NCI-H2029 (cell line): ENCODE measurements at places on chromosomes 7 and 10.

DNA sequence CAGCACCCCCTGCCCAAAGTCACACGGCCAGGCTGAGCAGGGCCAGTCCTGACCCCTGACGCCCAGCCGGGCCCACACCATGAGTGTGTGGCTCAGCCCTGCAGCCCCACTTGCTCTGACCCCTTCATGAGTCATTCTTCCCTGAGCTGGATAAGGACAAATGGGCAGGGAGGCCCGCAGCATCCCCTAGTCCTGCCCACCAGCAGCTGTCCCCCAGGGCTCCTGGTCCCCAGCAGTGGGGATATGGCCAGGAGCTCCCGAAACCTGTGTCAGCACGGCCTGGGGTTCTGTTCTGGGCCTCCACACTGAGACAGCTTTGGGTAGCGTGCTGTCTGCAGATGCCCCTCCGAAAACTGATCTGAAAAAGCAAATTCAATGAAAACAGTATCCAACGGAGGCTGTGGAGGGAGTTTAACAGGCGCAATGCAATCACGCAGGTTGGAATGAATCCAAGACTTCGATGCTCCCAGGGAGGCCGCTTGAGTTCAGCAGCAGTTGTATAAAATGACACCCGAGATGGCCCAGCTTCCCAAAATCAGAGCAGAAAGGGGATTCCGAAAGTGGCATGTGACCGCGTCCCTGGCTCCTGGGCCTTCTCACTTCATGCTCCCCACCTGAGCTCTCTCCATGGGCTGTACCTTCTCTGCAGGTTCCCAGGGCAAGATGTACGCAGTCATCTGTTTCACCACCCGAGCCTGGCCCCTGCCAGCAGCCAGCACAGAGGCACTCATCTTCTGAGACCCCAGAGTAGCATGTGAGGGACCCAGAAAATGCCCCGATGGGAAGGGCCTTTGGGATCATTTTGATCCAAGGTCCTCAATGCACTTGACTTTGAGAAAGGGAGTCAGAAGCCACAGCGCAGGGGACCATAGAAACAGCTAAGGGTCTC lies 214.1 kb downstream of the USP6NL start:
- no peak for DNase-seq

DNA sequence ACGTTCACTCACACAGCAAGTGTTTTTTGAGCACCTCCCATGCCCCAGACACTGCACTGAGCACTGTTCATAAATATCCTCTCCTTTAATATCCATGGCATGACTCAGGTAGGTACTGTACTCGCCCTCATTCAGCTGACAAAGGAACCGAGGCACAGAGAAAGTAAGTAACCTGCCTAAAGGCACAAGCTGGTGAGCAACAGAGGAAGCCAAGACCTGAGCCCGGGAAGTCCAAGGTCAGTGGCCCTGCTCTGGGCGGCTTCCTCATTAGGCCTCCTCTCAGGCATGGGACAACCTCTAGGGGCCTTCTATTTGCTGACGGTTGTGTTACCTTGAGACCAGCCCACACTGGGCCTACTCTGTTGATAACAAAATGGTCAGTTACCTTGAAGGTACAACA lies 45.1 kb upstream of the EZH2 start:
- DNase-seq = no peak

DNA sequence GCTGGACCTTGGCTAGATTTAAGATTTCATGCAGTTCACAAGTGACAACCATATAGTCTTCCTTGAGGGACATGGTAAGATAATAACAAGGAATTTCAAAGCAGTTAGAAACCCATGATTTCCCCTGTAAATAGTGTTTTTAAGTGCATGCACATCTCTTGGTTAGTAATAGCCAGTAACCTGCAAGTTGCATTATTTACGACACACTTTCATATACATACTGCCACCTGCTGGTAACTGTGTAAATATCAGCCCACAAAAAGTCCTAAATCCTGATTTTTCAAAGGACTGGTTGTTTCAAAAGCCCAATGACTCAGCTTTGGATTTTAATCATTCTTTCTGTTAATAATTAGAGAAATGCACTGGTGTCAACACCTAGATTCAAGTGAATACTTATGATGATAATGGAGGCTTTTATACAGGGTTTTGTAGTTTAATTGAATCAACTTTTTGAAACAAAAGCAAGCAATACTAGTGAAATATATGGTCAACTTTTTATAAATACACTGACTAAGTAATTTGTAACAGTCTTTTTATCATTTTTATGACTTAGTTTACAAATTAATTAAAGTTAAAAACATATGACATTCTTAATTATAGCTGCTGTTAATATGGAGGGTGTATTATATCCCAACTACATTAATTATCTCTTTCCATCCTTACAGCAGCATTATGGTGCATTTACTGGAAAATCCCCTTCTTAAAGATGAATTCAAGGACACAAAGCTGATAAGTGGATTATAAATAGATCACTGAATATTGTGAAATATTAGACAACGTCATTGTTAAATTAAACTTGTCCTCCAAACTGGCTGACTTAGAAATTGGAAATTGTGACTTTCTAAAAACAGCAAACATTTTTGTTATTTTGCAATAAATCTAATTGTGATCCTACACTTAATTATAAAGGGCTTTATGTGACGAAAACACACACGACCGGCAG lies 367.7 kb upstream of the SEMA3D start:
- DNase-seq = peak; percentile 18

DNA sequence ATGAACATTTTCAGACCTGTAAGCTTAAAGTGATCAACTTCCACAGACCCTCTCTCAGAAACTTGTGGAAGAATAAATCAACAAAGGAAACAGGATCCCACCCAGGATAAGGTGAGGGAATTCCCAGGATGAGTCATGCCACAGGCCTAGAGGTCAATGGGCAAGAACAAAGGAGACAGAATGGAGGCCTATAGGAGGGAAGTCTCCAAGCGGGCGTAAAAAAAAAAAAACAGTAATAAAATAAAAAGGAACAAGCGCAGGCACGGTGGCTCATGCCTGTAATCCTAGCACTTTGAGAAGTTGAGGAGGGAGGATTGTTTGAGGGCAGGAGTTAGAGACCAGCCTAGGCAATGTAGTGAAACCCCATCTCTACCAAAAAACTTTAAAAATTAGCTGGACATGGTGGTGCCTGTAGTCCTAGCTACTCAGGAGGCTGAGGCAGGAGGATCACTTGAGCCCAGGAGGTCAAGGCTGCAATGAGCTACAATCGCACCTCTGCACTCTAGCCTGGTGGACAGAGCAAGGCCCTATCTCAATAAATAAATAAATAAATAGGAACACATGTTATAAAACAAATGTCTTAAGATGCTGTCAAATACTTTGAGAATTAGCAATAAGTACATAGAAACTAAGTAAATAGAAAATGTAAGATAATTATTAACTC lies 8.4 kb downstream of the SORBS1 start:
- no peak for DNase-seq

GRCh38 chr7:27689591-27690164 lies 27.0 kb upstream of the HIBADH start:
- DNase-seq = peak; percentile 6

- no peak for DNase-seq
Observed at GRCh38 chr7:7060828-7061599, 121.3 kb upstream of the C1GALT1 start.

DNA sequence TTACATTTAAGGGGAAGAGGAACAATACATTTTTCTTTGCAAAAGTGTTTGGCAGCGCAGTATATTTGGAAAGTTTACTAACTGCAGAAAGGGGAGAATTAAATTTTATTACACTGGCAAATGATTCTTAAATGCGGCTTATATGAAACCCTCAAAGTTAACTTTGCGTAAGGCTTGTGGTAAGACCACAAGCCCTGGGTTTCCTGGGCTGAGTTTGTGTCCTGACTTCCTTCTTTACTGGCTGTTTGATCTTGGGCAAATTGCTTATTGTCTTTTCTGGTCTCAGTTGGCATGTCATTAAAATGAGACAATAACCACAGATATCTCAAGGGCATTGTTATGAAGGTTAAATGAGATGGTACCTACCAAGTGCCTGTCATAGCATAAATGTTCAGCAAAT lies 106.8 kb downstream of the GLRX3 start:
- no peak for DNase-seq

DNA sequence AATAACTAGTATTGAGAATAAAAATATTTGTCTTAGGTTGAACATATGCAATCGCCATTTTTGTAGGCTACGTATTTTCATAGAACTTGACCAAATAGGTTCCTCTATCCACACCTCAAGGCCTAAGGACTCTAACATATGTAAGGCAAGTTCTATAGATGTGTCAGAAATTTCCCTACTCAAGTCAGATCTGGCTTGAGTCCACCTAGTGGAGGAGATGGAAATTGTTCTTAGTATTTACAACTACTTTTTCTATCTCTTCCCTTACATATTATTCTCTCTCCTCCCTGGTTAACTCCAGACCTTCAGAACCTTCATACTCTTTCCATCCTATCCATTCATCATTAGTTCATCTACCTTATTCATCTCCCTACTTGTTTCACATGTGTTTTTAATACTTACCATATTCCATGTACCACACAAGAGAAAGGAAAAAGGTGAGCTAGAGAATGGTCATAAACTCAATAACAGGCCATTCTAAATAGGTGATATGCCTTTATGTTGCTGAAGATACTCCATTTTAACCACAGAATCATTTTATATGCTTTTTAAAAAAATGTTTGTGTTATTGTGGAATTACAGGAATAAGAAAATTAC lies 174.5 kb upstream of the HDAC9 start:
- DNase-seq = no peak

DNA sequence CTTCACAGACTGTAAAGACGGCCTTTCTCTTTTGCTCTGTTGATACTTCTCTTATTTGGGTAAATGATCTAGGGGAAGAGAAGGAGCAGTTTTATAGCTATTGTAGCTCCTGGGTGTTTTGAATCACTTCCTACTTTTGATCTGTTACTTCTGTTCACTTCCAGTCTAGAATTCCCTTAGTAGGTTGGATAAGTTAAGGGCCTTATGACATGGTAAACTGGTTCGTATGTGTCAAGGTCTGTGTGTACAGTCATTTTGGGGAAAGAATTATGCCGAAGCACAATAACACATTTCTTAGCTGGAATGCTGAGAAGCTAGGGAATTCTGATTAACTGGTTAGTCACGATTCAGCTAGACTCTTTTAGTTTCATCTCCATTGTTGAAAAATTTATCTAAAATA lies 8.1 kb downstream of the DENND10 start:
- DNase-seq = no peak

- no peak for DNase-seq
Observed at GRCh38 chr10:20287586-20287985, 471.4 kb downstream of the PLXDC2 start.

- no peak for DNase-seq
Observed at GRCh38 chr7:25598765-25599164, 370.5 kb upstream of the NPVF start.

DNA sequence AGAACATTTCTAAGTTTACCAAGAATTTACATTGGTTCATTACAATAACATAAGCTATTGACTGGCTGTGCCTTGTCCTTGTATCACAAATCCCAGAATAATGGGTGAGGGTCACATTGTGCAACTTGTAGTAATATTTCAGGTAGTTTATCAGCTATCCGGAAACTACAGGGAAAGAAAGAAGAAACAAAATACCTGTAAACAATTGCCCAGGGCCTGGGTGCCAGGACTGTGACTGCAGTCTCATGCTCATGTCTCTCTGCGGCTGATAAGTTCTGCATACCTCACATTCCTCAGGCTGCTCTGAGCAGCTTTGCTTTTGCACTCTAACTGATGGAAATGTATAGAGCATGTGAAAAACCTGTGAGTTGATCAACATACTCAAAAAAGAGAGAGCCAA lies 131.8 kb upstream of the TRIM24 start:
- DNase-seq = no peak

DNA sequence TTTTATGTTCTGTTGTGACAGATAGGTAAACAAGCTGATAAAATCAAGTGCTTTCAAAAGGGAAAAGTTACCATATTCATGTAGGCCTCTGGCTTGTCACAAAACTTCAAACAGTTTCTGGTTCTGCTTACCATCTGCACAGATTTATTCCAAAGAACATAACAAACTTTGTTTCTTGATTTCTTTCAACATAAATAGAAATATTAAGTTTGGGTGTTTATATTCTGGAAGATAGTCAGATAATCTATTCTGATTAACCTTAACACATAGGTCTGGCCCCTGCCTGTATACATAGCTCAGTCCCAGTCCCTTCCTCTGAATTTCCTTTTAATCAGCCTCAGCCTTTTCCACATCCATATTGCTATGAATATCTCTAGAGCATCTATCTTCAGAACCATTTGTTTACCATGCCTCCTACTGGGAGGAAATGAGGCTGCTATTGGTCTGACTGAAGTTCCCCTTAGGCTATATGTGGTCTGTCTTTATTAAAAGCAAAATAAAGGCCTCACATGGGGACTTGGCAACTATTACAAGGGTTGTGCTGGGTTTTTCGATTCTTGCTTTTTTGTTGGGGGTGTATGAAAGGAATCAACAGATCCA lies 319.0 kb downstream of the HPSE2 start:
- DNase-seq = no peak

- no peak for DNase-seq
Observed at GRCh38 chr7:130963339-130963738, 229.3 kb upstream of the KLF14 start.

GRCh38 chr7:20219446-20220292 lies 2.5 kb upstream of the MACC1 start:
- DNase-seq = peak; percentile 97

- DNase-seq = no peak
Observed at GRCh38 chr10:124095096-124095495, 1.7 kb upstream of the CHST15 start.

DNA sequence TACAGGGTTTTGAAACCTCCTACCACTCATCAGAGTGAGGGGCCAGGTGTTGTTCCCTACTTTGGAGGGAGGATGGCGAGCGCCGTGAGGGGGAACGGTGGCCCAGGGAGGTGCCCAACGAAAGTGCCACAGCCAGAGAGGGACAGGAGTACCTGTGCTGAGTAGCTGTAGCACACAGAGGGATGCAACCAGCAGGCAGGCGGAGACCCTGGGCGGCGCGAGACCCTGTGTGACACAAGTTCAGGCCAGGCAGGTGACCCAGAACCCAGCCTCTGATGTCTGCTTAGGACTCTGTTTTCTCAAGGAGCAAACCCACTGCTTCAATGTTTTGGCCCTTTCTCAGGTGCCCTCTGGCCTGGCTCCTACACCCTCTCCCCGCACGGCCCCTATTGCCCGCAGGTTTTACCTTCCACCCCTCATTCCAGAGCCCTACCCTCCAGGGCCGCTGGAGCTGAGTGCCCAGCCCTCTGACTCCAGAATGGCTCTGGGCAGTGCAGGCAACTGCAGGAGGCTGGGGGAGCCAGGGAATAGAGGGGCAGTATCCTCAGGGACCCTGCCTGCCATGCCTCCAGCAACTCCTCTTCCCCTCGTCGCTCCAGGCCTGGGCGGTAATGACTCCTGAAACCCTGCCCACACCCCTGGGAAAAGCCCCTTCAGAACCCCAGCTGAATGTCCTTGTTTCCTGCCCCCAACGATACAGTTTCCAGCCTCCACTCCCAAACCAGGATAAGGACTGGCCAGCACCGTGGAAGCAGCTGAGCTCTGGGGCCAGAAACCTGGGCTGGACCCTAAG lies 164.1 kb upstream of the RHEB start:
- DNase-seq = no peak

DNA sequence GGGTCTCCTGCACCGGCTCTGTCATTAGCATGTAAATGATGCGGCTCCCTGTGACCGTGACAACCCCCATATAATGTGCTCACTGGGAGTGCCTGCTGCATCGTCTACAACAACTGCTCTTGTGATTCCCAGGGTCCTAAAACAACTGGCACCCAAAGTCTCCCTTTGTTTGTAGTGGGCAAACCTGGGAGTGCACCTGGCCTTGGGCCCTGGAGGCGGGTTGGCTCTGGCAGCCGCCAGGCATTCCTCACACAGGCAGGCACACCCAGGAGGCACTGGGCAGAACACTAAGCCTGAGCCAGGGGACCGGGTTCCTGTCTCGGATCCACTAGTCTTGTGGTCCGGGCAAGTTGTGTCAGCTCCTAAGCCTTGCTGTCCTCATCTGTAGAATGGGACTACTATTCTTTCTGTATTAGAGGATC lies 115.5 kb upstream of the GPR26 start:
- DNase-seq = no peak
